Astrocyte of the cerebellum (primary cell): ENCODE measurements at places on chromosomes 12 and 14.

- DNase-seq, result no peak
These were observed 185.9 kb downstream of the MED13L start for GRCh38 chr12:116091579-116091978.

DNA sequence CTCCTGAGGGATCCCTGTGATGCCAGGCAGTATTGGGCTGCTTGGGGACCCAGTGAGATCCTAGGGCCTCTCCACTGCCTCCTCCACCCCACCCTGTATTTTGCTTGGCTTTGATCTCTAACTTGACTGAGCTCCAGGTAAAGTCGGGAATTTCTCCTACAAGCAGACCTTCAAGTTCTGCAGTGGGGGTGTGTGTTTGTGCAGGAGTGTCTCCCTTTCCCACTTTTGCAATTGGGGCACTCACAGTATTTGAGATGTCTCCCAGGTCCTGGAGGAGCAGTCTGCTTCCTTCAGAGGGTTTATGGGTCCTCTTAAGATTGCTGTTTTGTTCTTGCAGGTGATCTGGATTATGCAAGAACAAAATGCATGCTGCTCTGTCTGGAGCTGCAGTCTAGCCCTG lies 68.9 kb downstream of the ALG10B start:
- DNase-seq, result no peak

DNA sequence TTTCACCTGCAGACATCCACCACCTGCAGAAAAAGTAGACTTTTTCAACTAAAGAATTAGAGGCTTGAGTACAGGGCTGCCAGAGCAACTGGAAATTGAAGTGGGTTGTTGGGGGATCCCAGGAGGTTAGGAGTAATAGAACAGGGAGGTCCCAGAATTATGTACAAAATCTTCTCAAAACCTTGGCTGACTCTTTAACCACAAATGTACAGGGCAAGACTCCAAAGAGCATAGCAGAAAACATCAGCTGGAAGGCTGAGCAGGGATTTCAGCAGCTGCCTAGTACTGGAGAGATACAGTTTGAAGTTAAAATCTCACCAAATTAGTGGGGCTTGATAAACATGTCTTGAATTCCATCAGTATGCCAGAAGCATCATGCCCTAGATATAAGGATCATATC lies 191.6 kb downstream of the CRADD start:
- peak; percentile 59 for DNase-seq

DNA sequence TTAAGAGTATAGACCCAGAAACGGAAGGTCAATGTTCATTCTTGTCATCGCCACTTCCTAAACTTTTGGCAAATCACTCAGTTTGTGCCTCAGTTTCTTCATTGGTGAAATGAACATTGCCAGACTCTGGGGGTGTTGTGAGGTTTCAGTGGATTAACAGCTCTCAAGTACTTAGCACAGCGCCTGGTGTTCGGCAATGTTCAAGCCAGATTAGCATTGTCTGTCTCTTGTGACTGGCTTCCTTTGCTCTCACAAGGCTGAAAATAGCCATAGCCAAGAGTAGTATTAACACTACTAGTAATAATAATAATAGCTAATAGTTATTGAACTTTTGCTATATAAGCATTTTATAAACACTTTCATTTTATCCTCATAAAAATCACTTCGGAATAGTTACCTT lies 71.9 kb downstream of the C12orf75 start:
- no peak for DNase-seq

DNA sequence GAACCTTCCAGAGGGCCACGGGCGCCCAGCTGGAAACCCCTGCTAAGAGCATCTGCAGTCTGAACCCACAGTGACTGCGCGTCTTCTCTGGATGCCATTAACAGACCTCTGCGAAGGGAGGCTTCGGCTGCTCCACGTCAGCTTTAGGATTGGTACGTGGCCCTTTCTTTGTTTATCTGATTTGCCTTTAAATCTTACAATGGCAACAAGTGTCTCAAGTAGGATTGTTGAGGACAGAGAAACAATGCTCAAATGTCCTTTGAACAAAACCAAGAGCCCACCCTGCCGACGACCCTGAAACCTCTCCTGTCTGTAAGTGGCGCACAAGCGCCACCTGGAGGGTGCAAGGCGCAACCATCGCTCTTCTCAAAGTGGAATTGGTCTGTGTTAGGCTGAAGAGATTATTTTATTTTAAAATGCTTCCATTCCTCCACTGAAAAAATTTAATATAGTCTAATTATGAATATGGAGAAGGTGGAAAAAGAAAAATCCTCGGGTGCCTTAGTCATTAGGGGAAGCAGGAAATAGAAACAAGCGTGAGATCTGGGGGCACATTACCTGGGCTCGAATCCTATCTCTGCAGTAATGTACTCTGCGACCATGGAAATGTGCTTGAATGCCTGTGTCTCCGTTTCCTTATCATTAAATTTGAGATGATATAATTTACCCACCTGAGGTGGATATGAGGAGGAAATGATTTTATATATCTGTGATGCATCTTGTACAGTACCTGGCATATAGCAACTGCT lies 82.6 kb upstream of the PTPRB start:
- peak; percentile 13 for DNase-seq

GRCh38 chr12:26090836-26091510 lies 33.9 kb downstream of the BHLHE41 start:
- DNase-seq, result peak; percentile 9

- DNase-seq, result peak; percentile 50
These were observed 32.9 kb downstream of the ARID2 start for GRCh38 chr12:45762185-45763110.

- DNase-seq, result no peak
These were observed 17.0 kb downstream of the ZDHHC22 start for GRCh38 chr14:77124345-77125280.

GRCh38 chr12:75998292-75999063 lies 33.1 kb downstream of the PHLDA1 start:
- DNase-seq, result no peak

DNA sequence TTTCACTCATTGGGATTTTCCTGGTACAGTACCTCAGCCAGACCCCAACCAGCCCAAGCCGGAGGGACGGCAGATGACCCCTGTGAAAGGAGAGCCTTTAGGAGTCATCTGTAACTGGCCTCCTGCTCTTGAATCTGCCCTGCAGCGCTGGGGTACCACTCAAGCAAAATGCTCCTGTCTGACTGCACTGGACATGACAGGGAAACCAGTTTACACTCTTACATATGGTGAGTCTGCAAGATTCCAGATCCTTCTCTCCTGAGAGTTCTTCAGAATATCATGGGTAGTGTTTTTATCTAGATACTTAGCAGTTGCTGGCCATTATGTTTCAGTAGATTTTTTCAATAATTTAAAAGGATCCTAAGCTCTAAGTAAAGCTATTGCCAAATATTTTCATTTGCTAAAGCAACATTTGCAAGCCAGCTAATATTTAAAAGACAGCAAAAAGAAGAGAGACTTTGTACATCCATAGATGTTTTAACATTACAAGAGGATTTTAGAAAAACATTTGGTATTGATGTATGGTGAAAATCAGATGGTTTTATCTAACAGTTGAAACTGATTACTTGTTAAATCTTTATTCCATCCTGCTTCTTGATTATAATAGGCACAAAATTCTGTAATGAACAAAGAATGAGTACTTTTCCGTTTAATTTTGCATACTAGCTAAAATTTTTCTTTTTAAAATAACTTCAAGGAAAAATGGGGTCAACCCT lies 85.1 kb upstream of the ATF1 start:
- no peak for DNase-seq

GRCh38 chr14:22583994-22584393 lies 5.0 kb downstream of the DAD1 start:
- DNase-seq, result no peak

- DNase-seq, result peak; percentile 94
These were observed 24.5 kb downstream of the MOK start for GRCh38 chr14:102280376-102280962.

DNA sequence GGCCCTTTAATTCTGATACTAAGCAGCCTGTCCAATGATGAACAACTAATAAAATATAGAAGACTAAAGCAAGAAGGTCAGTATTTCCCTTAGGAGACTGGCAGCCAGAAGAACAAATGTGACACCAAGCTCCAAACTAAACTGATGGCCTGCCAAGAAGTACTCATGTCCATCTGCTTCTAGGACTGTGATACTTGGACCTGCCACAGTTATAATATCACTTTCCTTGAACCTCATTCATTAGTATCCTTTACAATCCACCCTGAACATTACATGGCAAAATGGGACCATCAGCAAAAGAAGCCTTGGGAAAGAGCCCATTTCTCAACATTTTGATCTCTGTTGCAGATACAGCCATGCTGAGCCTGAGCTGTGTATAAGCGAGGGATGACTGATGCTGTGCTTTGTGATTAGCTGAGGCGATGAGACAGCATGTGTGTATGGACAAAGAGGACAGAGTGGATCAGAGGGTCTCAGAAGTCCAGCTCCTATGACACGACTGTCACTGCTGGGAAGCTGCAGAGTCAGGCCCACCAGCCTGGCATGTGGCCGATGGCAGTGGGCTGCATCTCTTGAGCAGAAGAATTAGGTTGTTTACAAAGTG lies 73.9 kb downstream of the TGFB3 start:
- no peak for DNase-seq

DNA sequence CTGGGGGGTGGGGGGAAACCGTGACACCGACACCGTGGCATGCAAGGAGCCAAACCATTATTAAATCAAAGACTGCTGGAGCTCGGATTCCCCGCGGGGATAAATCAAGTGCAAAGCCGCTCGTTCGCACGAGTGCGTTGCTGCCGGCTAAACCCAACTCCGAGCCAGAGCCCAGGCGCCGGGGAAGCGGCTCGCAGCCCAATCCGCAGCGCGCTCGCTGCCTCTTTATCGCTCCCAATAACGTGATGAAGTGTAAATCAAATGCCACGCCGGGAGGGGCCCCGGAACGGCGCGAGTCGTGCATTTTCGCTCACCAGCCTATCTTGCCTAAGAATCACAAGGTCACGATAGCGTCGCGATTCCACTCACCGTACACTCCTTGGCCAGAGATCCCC lies 1.3 kb downstream of the MDGA2 start:
- no peak for DNase-seq

DNA sequence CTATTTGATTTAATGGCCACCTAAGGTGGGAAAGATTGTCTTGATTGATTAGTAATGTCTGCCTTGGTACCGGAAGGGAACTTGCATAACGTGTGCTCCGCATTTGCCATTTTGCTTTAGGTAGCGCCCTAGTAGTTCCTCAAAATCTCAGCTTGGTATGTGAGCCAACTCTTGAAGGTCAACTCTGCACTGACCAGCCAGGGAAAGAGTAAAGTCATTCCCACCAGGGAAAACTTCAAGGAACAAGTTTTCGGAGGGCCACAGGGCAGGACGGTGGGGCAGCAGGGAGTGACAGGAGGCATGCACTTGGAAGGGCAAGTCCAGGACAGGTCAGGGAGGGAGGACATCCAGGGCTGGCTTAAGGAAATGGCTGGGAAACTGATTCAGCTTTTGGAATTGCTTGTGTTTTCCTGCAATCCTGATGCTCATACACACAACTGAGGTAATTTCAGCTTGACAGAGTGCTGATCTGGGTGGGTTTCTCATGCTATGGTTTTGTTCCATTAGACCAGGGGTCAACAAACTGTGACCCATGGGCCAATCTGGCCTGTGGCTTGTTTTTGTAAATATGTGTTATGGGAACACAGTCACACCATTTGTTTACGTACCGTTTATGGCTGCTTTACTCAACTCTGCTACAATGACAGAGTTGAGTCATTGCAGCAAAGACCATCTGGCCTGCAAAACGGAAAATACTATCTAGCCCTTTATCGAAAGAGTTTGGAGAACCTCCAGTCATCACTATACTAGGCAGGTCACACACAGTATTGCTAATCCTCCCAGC lies 184.5 kb downstream of the RBM19 start:
- no peak for DNase-seq

DNA sequence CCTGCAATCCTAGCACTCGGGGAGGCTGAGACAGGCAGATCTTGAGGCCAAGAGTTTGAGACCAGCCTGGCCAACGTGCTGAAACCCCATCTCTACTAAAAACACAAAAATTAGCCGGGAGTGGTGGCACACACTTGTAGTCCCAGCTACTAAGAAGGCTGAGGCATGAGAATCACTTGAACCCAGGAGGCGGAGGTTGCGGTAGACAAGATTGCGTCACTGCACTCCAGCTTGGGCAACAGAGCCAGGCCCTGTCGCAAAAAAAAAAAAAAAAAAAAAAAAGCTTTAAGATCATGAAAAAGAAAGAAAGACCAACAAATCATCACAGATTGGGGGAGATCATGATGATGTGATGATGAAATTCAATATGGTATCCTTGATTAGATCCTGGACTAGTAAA lies 30.6 kb downstream of the WDR89 start:
- no peak for DNase-seq

GRCh38 chr12:71645268-71645667 lies 18.4 kb downstream of the ZFC3H1 start:
- no peak for DNase-seq
